ENCODE measurements at places on chromosomes 2 and 18.
A peak's percentile ranks its signal among the peaks of the same experiment; 100 is the strongest.

GRCh38 chr2:160820691-160821090 lies 327.1 kb upstream of the RBMS1 start:
- H3K27me3 ChIP-seq: peaks cover 1% of the 10 kb centered on the region
- H3K4me1 ChIP-seq: no peaks in the 10 kb centered on the region
- H3K36me3 ChIP-seq: no peaks in the 10 kb centered on the region

GRCh38 chr2:38523728-38524437 lies 78.8 kb downstream of the HNRNPLL start:
- no peak for DNase-seq
- H3K36me3 ChIP-seq: no peaks in the 10 kb centered on the region

DNA sequence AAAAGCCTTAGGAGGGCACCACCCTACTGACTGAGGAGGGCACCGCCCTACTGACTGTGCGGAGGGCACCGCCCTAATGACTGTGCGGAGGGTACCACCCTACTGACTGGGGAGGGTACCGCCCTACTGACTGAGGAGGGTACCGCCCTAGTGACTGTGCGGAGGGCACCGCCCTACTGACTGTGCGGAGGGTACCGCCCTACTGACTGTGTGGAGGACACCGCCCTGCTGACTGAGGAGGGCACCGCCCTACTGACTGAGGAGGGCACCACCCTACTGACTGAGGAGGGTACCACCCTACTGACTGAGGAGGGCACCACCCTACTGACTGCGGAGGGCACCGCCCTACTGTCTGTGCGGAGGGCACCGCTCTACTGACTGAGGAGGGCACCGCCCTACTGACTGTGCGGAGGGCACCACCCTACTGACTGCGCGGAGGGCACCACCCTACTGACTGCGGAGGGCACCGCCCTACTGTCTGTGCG lies 150.2 kb upstream of the NFATC1 start:
- H3K4me3 ChIP-seq: no peak overlapping the region
- peak overlapping the region; percentile 75 for H3K27ac ChIP-seq
- peaks cover 12% of the 10 kb centered on the region for H3K4me1 ChIP-seq
- no peaks in the 10 kb centered on the region for H3K36me3 ChIP-seq
- DNase-seq: peak; percentile 37

GRCh38 chr18:25340762-25341161 lies 11.2 kb downstream of the ZNF521 start:
- no peak for DNase-seq
- peaks cover 20% of the 10 kb centered on the region for H3K27me3 ChIP-seq

- peak overlapping the region; percentile 42 for H3K27ac ChIP-seq
- H3K4me1 ChIP-seq: peaks cover 7% of the 10 kb centered on the region
- DNase-seq: no peak
- no peak overlapping the region for H3K4me3 ChIP-seq
- peaks cover 3% of the 10 kb centered on the region for H3K27me3 ChIP-seq
Measured at GRCh38 chr2:96877042-96877451, 7.2 kb upstream of the SEMA4C start.

DNA sequence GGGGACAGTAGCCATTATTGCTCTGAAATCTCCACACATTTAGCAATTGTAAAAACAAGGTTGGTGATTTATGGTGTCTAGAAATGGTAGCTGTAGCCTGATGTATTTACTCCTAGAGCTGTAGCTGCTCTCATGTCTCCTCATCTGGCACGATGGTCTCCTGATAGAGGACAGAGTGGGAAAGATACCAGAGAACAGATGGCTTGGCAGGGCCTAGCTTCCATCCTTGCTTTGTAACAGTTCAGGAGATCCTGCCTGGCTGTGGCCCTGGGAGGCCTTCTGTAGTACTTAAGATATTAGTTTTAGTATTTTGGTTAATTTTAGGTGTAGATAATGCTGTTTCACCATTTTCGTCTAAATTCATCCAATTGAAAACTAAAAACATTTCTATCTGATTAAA lies 6.7 kb downstream of the ATG16L1 start:
- peaks cover 78% of the 10 kb centered on the region for H3K36me3 ChIP-seq
- H3K27me3 ChIP-seq: no peaks in the 10 kb centered on the region
- no peak overlapping the region for H3K4me3 ChIP-seq
- no peak for DNase-seq
- H3K27ac ChIP-seq: peak overlapping the region; percentile 57
- peaks cover 78% of the 10 kb centered on the region for H3K4me1 ChIP-seq

DNA sequence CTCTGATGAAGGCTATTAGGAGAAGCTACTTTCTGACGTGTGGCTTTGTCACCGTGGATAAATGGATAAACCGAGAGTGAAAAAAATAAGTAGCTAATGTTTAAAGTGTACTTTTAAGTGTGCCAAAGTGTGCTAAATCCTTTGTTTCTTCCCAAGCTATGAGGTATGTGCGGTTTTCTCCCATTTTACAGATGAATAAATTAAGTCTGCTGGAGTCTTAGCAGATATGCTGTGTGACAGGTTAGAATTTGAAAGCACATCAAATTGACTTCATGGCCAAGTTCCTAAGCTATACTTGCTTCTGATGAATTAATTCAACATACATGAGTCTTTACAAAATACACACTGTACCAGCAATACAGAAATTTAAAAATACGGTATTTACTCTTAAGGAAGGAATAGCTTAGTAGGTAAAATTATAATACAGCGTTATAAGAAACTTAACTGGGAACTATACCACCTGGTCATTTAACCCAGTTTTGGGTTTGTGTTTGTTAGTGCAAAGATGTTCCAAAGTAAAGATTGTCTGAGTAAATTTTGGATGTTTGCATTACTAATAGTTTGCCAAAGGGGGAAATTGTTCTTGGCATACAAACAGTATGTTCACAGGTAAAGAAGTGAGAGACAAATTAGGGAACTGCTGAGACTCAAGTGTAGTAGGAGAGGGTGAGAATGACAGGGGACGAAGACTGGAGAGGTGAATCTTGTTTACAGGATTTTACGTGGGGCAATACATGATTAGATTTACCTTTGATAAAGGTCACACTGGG lies 1.4 kb downstream of the AGPS start:
- H3K4me1 ChIP-seq: peaks cover 73% of the 10 kb centered on the region
- H3K27me3 ChIP-seq: no peaks in the 10 kb centered on the region
- peaks cover 35% of the 10 kb centered on the region for H3K36me3 ChIP-seq
- H3K27ac ChIP-seq: peak overlapping the region; percentile 93
- peak overlapping the region; percentile 97 for H3K4me3 ChIP-seq

DNA sequence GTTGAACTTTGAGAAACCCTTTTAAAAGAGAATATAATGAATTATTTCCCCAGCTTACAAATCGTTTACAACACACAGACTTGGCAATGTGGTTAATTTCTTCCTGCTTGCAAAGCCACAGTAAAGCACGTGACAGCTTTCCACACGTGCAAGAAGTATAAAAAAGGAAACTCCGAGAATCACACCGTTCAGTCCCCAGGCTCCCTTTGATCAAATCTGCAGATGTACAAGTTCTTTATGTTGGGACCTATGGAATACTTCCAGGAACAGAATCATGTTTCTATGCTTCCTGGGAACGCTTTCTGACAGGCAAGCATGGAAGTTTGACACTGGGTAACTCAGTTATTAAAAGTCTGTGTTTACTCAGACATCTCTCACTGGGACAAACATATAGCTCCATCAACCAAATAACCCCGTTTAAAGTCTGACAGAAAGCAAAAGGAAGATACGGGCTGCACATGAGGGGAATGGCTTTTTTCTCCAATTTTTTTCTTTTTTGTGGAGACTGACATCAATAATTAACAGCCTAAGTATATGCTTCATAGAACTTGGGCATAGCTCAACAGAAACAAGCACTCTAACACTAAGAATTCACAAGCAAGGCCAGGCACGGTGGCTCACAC lies 134.8 kb downstream of the EIPR1 start:
- DNase-seq: peak; percentile 66
- peaks cover 23% of the 10 kb centered on the region for H3K4me1 ChIP-seq
- H3K4me3 ChIP-seq: no peak overlapping the region
- H3K36me3 ChIP-seq: peaks cover 5% of the 10 kb centered on the region
- no peaks in the 10 kb centered on the region for H3K27me3 ChIP-seq

DNA sequence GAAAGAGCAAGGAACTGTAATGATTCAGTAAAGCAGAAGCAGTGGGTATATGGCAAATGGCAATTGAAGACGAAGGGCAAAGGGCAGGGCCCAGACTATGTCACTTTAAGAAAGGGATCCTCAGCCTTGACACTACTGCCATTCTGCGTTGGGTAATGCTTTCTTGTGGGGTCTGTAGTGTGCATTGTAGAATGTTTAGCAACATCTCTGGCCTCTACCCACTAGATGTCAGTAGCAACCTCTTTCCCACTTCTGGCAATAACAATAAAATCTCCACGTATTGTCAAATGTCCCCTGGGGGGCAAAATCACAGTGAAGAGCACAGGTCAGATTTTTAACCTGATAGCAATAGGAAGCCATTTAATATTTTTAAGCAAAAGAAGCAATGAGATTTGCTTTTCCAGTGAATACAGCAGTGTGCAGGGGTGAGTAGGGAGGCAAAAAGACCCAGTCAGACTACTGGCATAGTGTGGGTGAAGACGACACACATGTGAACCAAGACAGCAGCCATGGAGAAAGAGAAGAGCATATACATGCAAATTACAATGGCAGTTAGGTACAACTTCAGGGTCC lies 209.5 kb downstream of the DYM start:
- no peak overlapping the region for H3K27ac ChIP-seq
- no peaks in the 10 kb centered on the region for H3K27me3 ChIP-seq
- no peak overlapping the region for H3K4me3 ChIP-seq

DNA sequence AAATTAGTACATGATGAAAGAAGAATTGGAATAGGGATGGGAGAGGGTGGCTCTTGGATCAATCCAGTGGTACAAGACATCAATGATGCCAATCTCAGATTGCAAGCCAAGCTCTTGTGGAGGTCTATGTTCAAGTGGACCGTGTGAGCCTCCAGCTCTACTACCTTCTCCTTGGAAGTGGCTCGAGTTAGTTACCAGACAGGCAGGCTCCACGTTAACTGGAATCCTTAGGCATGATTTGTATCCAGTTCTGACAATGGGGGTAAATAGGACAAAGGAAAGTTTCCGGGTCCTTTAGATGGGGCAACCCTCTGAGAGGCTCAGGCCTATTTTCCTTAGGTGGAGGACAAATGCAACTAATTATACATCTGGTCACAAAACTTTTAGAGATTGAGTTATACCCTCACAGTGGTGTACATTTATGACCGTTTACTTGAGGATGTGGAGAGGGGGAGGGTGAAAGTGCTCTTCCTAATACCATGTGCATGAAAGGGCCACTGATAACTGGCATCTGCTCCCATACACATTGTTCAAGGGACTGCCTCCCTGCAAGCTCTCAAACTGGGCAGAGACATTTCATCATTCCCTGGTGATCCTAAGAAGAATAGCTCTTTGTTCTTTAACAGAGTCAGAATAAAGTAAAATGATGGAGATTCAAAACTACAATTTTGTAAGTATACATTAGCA lies 180.2 kb downstream of the SOCS6 start:
- H3K36me3 ChIP-seq: no peaks in the 10 kb centered on the region
- no peak overlapping the region for H3K27ac ChIP-seq
- no peak overlapping the region for H3K4me3 ChIP-seq

- no peak overlapping the region for H3K27ac ChIP-seq
- no peak for DNase-seq
- H3K36me3 ChIP-seq: no peaks in the 10 kb centered on the region
- peaks cover 21% of the 10 kb centered on the region for H3K27me3 ChIP-seq
- H3K4me1 ChIP-seq: no peaks in the 10 kb centered on the region
- H3K4me3 ChIP-seq: no peak overlapping the region
Measured at GRCh38 chr2:236662231-236663185, 92.9 kb downstream of the ACKR3 start.

DNA sequence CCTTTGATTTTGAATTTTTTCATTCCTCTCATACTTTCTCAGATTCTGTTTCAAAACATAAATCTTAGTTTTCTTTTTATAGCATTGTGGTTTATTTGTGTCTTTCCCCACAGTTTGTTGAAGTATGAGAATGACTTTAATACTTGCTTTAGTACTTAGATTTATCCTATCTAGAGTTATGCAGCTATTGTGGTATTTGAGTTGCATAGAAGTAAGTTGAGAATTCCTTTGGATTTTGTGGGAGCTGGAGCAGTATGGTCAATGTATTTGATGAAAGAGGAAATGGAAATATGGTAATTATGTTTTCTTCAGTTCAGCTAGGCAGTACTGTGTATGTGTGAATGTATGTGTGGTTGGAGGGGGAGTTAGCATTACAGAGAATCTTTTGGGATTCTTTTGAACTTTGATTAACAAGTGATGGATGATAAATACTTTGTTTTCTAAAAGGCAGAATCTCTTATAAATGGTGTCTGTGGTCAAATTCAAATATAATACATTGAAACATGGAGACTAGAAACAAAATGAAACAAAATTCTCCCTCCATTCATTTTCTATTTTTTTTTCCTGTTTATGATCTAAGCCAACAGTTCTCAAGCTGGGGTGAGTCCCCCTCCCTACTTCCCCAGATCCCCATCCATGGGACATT lies 3.0 kb downstream of the ACVR2A start:
- H3K4me1 ChIP-seq: peaks cover 49% of the 10 kb centered on the region
- no peak overlapping the region for H3K27ac ChIP-seq
- DNase-seq: no peak

- H3K36me3 ChIP-seq: peaks cover 2% of the 10 kb centered on the region
- peak; percentile 11 for DNase-seq
- H3K4me3 ChIP-seq: peak overlapping the region; percentile 99
- H3K27me3 ChIP-seq: peaks cover 14% of the 10 kb centered on the region
Measured at GRCh38 chr2:202375033-202375608, 1.0 kb upstream of the BMPR2 start.

DNA sequence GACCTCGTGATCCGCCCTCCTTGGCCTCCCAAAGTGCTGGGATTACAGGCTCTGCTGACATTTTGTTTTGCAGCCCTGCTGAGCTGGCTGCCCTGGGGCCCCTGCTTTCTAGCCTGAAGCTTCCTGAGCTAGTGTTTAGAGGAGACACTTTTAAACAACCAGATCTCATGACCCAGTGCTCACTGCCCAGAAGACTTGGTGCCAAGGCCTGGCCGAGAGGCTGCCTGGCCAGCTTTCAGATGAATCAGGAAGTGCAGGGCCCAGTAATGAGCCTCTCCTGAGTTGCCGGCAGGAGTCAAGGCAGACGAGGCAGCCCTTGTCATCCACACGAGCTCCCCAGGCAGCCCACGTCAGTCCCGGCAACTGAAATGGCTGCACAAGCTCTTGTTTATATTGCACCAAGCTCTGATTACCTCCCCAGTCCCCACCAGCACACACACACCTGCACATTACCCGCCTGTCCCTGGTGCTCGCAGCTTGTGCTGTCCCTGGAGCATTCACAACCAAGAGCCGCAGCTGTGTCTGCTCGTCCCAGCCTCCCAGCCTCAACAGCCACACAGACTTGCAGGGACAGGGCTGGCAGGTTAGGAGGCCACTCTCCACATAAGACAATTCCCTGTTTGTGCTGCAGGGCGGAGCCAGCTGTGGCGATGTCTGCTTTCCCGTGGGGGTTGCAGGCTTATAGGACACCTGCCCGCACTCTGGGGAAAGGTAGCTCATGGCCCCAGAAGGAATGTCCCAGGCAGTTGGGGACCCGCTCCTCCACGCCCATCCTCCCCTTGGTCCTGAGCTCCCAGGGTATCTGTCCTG lies 331.2 kb upstream of the MYT1L start:
- no peaks in the 10 kb centered on the region for H3K27me3 ChIP-seq
- no peaks in the 10 kb centered on the region for H3K4me1 ChIP-seq
- DNase-seq: no peak
- no peak overlapping the region for H3K4me3 ChIP-seq

- no peak for DNase-seq
- no peaks in the 10 kb centered on the region for H3K4me1 ChIP-seq
- no peak overlapping the region for H3K27ac ChIP-seq
- no peaks in the 10 kb centered on the region for H3K36me3 ChIP-seq
- H3K27me3 ChIP-seq: peaks cover 14% of the 10 kb centered on the region
Measured at GRCh38 chr18:62621546-62621945, 93.8 kb upstream of the PHLPP1 start.

- H3K4me1 ChIP-seq: peaks cover 28% of the 10 kb centered on the region
- no peaks in the 10 kb centered on the region for H3K27me3 ChIP-seq
- H3K4me3 ChIP-seq: no peak overlapping the region
- DNase-seq: peak; percentile 37
- peak overlapping the region; percentile 76 for H3K27ac ChIP-seq
- peaks cover 3% of the 10 kb centered on the region for H3K36me3 ChIP-seq
Measured at GRCh38 chr2:136281281-136282114, 163.5 kb upstream of the CXCR4 start.
